ENCODE measurements at places on chromosomes 3 and 15.
A peak's percentile ranks its signal among the peaks of the same experiment; 100 is the strongest.

GRCh38 chr15:98855815-98856531 lies 151.6 kb downstream of the PGPEP1L start:
- no peak for ATAC-seq

- no peak for ATAC-seq
Measured at GRCh38 chr3:179288845-179289244, 34.0 kb upstream of the ZNF639 start.

DNA sequence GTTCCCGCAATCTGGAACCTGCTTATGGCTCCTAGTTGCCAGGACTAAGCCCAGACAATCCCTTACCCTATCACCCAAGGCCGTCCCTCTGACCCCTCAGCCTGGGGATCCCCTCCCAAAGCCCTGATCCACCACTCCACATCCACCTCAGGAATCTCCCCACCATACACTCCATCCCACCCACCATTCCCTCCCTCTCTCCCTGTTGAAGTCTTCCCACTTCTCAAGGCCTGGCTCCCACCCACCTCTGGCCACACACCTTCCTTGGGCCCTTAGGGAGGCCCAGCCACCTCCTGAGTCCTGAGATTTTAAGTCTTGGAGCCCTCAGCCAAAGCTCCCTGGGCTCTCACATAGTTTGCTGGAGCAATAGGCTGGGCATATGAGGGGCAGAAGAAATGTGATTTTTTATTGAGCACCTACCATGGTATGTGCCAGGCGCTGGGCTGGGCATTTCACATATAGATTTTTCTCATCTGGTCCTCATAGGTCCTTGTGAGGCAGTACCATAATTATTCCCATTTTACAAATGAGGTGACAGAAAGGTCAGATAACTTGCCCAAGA lies 48.1 kb downstream of the HCN4 start:
- ATAC-seq, result no peak

GRCh38 chr3:186143250-186143649 lies 34.4 kb upstream of the ETV5 start:
- ATAC-seq, result no peak

DNA sequence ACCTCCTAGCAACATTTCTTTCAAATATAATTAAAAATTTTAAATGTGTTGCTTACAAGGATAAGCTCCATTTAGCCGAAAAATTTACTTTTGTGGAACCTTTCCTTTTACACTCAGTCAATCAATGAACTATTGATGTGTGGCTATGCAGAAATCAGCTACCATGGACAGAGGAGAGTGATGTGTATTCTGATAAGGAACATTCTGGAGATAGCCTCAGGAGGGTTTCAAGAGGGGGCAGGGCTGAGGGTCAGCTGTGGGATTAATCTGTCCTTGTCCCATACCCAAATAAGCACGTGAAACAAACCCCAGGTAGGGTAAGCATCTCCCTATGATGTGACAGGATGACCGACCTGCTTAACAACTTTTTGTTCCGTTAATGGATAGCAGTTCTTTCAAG lies 192.6 kb upstream of the PROK2 start:
- no peak for ATAC-seq

GRCh38 chr15:37979671-37980409 lies 45.4 kb downstream of the TMCO5A start:
- no peak for ATAC-seq

DNA sequence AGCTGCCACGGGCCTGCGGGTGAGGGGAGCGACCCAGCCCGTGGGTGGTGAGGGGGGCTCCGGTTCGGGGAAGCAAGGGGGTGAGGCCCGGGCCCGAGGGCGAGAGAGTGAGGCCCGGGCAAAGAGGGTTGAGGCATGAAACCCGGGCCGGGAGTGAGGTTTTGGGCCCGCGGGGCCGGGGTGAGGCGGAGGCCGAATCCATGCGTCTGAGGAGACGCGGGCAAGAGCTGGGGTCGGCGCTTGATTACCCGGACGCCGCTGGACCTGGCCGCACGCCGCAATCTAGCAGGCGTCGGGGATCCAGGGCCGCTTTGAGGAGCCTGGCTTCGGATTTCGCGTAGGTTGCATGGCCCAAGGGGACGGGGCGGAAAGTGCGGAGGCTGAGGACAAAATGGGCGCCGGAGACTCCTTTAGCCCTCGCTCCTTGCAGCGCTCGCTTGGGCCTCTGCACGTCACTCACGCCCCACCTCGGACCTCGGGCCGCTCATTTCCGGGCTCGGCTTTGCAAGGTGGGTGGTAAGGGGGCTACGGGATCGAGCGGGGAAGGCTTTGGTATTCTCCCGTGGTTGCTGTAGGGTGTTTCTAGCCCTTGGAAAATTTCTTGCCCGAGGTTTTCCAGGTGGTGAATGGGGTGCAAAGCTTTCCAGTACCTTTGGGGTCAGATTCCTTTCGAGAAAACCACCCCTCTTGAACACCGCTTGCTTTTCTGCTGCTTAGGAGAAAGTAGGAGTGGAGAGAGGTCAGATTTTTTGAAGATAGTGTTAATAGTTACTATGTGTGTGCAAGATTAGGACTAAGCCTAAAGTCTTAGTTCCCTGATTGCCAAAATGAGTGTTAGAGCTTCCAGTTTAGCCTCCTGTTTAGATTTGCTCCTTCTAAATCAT lies 827 bp downstream of the SLC25A36 start:
- ATAC-seq, result peak; percentile 13

DNA sequence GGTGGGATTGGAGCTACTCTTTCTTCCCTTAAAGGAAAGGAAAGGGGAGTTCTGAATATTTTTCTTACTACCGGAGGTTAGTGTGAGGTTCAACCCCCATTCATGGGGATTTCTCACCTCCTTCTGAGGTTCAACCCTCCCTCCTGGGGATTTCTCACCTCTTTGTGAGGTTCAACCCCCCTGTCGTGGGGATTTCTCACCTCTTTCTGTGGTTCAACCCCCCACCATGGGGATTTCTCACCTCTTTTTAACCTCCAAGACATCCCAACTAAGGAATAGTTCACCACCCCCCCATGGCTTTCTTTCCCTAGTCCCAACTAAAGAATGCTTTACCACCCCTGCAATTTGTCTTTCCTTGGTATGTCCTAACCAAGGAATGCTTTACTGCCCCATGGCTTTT lies 520.3 kb downstream of the EDEM1 start:
- ATAC-seq, result no peak

- ATAC-seq, result no peak
Measured at GRCh38 chr3:133477487-133477886, 77.6 kb downstream of the BFSP2 start.

- peak; percentile 51 for ATAC-seq
Measured at GRCh38 chr3:149512073-149512782, 37.7 kb downstream of the TM4SF4 start.

Data from activated T-helper 17 cell treated with anti-CD3 and anti-CD28 coated beads, Interleukin-2, amount 50 U/mL, for 72 hours (primary cell).